T-helper 17 cell (primary cell): ENCODE measurements at places on chromosomes 1 and 21.

DNA sequence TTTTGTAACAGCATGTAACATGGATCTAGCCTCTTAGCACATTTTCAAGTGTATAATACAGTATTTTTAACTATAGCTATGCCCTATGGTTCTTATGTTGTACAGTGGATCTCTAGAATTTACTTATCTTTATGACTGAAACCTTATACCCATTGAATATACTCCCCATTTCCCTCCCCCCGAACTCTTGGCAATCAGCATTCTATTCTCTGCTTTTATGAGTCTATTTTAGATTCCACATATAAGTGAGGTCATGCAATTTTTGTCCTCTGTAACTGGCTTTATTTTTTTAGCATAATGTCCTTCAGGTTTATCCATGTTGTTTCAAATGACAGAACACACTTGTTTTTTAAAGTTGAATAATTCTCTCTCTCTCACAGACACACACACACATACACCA lies 3.1 kb upstream of the GBP6 start:
- DNase-seq = no peak

DNA sequence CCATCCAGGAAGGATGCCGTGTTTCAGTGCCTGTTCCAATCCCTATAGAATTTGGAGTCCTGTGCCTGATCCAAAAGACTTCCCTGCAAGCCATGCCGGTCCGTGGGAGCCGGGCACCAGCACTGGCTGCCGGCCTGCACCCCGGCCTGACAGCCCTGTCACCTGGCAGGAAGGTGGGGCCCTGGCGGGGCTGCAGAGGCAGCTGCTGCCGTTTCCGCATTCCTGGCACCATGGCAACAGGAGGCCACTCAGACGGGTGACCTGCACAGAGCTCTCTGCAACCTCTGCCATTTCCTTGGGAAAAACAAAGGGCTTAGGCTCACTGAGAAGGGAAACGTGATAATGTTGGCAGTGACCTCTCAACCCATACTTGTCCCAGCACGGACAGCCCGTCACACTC lies 63.2 kb upstream of the TMEM51 start:
- DNase-seq = no peak

DNA sequence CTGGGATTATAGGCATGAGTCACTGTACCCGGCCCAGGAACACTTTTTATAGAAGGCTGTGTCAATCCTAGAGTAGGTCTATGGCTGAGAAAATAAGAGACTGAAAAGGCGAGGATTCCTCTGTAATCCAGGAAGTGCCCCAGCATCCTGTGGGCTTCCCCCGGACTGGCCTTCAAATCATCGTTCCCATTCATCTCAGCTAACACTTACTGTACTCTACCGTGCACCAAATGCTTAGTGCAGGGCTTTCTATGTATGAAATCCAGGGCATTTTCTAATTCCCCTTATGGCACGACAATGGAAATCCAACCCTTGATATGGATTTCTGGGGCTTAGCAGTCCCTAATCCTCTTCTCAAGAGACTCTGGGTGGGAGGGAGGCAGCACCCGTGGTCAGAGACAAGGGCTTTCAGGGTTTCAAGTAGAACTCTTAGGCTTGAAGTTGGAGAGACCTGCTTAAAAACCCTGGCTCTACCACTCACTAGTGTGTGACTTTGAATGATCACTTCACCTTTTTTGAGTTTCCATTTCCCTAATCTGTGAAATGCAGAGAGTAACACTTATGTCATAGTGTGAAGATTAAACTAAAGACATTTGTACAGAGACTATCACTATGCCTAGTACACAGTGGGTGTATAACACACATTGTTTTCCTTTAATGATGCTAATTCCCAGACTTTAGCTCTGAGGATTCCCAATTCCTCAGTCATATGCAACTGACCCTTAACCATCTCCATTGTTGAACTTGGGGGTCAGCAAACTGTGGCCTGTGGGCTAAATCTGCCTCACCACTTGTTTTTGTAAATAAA lies 20.3 kb downstream of the MECR start:
- no peak for DNase-seq

- no peak for DNase-seq
Measured at GRCh38 chr1:21027805-21028204, 148.9 kb downstream of the EIF4G3 start.

DNA sequence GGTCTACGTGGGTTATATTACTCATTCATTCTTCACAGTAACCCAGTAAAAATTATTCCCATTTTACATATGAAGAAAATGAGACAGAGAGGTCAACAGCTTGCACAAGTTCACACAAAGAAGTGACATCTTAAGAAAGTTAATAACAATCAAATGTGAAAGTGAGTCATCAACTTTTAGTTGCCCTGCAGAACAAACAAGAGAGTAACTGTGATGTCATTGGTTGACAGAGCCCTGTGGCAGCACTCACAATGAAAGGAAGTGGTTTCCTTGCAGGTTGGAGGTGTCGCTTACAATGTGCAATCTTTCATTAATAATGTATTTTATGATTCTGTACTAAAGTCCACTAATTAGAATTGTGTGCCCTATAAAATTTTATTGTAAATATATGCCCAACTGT lies 369.6 kb downstream of the RYR2 start:
- DNase-seq = no peak

DNA sequence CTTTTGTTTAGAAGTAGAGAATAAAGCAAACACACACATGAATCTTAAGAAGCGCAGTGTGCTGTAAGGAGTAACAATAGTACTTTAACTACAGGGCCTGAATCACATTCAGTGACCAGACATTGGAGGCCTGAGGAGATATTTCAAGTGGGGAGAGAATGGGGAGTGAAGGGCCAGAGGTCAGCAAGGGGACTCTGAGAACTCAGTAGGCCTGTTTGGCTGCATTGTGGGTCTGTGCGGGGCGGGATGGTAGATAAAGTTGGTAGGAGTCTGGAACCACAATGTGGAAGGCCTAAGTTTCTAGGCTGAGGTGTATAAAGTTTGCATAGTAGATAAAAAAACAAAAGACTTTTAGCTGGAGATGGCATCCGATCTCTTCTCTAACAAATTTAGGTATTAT lies 52.7 kb upstream of the WLS start:
- DNase-seq = no peak

GRCh38 chr1:216183007-216183406 lies 240.2 kb downstream of the USH2A start:
- DNase-seq = no peak

DNA sequence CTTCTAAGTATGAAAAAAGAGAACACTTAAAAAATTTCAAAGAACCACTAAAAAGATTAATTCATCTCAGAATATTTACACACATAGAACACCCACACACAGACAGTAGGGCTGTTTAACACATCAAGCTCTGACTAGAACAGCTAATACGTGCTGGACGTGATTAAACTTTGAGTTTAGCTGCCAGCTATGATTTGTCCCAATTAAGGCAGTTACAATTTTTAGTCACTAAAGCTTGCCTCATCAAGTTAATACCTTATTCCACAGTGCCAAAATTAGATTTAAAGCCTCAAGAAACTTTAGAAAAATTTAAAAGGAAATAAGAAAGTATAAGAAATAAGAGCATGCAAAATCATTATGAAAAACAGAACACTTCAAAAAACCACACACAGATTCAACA lies 18.9 kb downstream of the SLC16A1 start:
- no peak for DNase-seq
